ENCODE measurements at places on chromosomes 11 and 22. TPM values are rescaled to one million over a fixed set of nuclear protein-coding genes. Genes with fewer than 3 reads are reported as not detected.

Gene ENTHD1
- not detected for total RNA-seq

Gene KCNA4
- total RNA-seq: 1.6 TPM

Gene LSP1
- total RNA-seq: 18.6 TPM

Gene MPZL3
- 2.1 TPM for total RNA-seq

Gene ANGPTL5
- 0.35 TPM for total RNA-seq

Gene FOLR1
- total RNA-seq: not detected

Gene ADAMTS15
- 49.4 TPM for total RNA-seq

Gene MMP13
- not detected for total RNA-seq

Gene ACRV1
- not detected for total RNA-seq

Gene STK33
- total RNA-seq: 31.5 TPM

Gene KLHL35
- total RNA-seq: 0.20 TPM

Gene LRRC51
- total RNA-seq: 5.4 TPM

Gene IRAG1
- total RNA-seq: 8.3 TPM

Gene RIBC2
- total RNA-seq: not detected

Gene YWHAH
- total RNA-seq: 102 TPM

Gene ZW10
- 7.5 TPM for total RNA-seq

Gene GAB4
- total RNA-seq: not detected

Gene LMF2
- total RNA-seq: 37.5 TPM

Gene MS4A3
- total RNA-seq: not detected

Gene LRRN4CL
- total RNA-seq: 2.5 TPM

Data from heart right ventricle (tissue), 16 donors.